ENCODE measurements at places on chromosomes 12 and 14. TPM values are rescaled to one million over a fixed set of nuclear protein-coding genes. Genes with fewer than 3 reads are reported as not detected.

Gene LBHD2
- total RNA-seq: 0.18 TPM

Gene CLEC2A
- not detected for total RNA-seq

Gene FKBP3
- total RNA-seq: 122 TPM

Gene PLEK2
- total RNA-seq: 32.9 TPM

Gene MYO1A
- total RNA-seq: 0.22 TPM

Gene CABP1
- total RNA-seq: 0.60 TPM

Gene ARHGAP5
- total RNA-seq: 61.7 TPM

Gene KRT84
- total RNA-seq: not detected

Gene KCNH5
- total RNA-seq: not detected
